ENCODE measurements at places on chromosomes 3 and 15.

DNA sequence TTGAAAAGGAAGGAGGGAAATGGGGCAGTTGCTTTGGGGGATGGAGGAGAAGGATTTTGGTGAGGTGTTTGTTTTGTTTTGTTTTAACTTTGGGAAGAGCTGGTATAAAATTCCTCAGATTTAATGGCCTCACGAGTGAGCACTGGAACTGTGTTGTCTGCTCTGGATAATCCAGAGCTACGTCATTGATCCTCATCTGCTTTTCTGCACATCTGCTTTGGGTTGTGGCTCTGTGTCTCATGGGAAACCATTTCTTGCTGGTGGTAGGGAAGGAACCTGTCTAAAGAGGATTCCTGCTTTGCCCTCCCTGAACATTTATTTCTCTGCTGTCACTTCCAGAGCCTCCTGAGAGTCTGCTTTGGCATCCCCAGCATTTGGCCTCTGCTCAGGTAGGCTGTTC lies 3.1 kb downstream of the SNRK start:
- DNase-seq = no peak

DNA sequence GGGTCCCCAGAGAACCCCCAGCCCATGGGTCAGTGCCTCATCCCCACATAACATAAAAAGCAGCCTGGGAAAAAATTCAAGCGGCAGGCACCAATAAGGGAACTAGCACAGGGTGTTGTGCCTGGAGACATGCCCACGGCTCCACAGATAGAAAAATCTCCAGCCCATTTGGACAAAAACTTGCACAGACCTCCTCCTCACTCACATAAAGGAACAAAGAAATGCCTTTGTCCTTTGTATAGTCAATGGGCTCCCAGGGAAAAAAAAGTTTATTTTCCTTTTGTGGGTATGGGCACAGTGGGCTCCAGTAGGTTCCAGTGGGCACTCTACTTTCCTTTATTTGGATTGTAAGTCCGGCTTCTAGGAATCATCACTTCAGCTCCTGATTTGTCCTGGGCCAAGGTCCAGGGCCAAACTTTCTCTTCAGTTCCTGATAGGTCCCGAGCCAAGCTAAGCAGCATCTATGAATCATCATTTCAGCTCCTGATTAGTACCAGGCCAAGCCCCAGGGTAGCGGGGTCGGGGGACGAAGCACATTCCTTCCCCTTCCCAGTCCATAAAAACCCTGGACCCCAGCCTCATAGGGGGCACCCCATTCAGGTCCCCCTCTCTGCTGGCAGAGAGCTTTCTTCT lies 1.6 kb upstream of the DNAH12 start:
- DNase-seq = no peak

GRCh38 chr15:28969511-28970085 lies 83.8 kb downstream of the APBA2 start:
- no peak for DNase-seq

- DNase-seq = no peak
Measured at GRCh38 chr3:4846543-4846942, 132.7 kb upstream of the BHLHE40 start.

DNA sequence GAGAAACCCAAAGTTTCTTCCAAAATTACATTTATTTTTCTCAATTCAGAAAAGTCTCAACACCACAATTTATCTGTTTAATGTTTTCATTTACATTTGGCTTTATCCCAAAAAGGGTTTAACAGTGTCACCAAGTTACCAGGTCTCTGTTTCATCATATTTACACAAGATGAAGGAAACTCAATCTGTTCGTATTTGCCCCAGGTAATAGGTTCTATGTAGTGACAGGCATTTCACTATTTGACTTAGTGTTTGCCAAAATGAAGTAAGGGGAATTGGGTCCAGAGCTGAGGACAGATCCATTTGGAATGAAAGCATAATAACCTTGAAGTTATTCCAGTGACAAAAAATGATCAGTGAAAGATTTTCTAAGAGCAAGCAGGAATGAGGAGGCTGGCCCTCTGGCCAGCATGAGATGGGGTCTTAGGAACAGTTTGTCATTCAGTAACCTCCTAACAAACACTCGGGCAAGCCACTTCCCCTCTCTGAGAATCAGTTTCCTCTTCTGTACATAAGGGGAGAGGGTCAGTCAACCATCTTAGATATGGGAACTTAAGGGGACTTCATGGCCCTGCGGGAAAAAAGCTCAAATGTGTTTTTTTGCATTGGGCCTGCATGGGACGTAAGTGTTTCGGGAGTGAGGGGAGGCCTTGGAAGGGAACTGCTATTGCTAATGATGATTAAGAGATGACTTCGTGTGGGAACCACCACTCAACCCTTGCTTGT lies 31.8 kb downstream of the UMPS start:
- no peak for DNase-seq

- no peak for DNase-seq
Measured at GRCh38 chr3:175129126-175129525, 270.0 kb downstream of the NAALADL2 start.
